ENCODE measurements at places on chromosomes 12 and 14.

DNA sequence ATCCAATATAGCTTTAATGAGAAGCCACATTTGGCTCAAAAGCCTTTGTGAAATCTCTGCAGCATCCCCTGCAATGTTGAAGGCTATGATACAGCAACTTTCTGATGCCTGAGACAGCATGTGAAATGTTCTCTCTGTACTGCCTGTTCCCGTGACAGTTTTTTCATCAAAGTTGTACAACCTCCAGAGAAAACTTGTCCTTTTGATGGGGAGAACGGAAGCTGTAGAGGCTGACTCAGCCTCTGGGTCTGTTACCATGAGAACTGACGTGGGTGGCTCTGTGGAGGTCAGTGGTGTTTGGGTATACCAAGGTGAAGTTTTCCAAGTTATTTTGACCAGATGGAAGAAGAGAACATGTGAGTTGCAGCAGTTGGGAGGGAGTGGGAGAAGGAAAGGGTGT lies 17.0 kb downstream of the SLC4A8 start:
- peak; percentile 87 for DNase-seq
- H3K4me3 ChIP-seq = peak overlapping the region; percentile 6
- H3K4me1 ChIP-seq = peaks cover 16% of the 10 kb centered on the region
- H3K36me3 ChIP-seq = no peaks in the 10 kb centered on the region

DNA sequence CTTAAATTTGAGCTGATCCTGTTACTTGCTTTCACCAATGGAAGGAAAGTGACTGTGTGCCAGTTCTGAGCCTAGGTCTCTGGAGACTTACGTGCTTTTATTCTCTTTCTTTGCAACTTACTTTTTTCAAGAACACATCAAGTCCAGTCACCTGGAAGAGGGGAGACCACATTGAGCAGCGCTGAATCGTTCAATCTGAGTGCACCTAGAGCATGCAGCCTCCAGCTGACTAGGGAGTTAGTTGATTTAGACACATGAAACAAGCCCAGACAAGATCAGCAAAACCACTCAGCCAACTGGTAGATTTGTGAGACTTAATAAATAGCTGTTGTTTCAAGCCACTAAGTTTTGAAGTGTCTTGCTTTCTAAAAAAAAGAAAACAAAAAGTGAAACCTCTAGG lies 1014.8 kb upstream of the FBXO33 start:
- no peak for DNase-seq
- no peaks in the 10 kb centered on the region for H3K4me1 ChIP-seq
- no peak overlapping the region for H3K27ac ChIP-seq

DNA sequence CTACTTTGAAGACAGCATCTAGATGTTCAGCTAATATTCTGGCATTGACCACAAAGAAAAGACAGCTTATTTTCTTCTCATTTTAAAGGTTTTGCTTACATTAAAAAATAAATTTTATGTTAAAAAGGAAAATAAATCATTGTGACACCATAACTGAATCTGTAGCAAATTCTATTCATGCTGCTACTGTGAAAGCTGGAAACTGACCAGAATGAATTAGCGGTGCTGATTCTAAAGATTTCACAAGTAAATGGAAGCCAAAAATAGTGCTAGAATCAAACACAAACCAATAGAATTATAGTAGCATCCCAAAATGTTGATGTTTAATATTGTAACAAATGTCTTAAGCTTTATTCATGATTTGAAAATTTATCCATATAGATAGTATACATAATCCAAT lies 850.0 kb upstream of the FBXO33 start:
- H3K27ac ChIP-seq = no peak overlapping the region
- H3K27me3 ChIP-seq = no peaks in the 10 kb centered on the region
- DNase-seq = no peak
- no peak overlapping the region for H3K4me3 ChIP-seq

DNA sequence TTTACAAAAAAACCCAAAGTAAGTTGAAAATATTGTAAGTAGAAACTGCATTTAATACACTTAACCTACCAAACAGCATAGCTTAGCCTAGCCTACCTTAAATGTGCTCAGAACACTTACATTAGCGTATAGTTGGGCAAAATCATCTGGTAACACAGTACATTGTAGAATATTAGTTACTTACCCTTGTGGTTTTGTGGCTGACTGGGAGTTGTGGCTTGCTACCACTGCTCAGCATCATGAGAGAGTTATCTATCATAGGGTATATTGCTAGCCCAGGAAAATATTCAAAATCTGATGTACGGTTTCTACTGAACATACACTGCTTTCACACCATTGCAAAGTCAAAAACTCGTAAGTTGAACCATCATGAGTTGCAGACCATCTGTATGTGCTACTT lies 141.7 kb upstream of the GARIN6 start:
- H3K4me1 ChIP-seq = no peaks in the 10 kb centered on the region
- H3K27me3 ChIP-seq = no peaks in the 10 kb centered on the region

- no peaks in the 10 kb centered on the region for H3K4me1 ChIP-seq
- H3K4me3 ChIP-seq = no peak overlapping the region
- no peak overlapping the region for H3K27ac ChIP-seq
- H3K27me3 ChIP-seq = no peaks in the 10 kb centered on the region
- no peaks in the 10 kb centered on the region for H3K36me3 ChIP-seq
Observed at GRCh38 chr14:33350366-33350990, 411.8 kb downstream of the NPAS3 start.

GRCh38 chr12:54421175-54421878 lies 2.3 kb upstream of the ITGA5 start:
- no peak overlapping the region for H3K27ac ChIP-seq
- H3K4me3 ChIP-seq = no peak overlapping the region
- H3K4me1 ChIP-seq = peaks cover 42% of the 10 kb centered on the region
- H3K36me3 ChIP-seq = no peaks in the 10 kb centered on the region
- peak; percentile 23 for DNase-seq

- no peaks in the 10 kb centered on the region for H3K27me3 ChIP-seq
- no peak overlapping the region for H3K27ac ChIP-seq
- H3K4me1 ChIP-seq = no peaks in the 10 kb centered on the region
- H3K4me3 ChIP-seq = no peak overlapping the region
- no peaks in the 10 kb centered on the region for H3K36me3 ChIP-seq
Observed at GRCh38 chr12:89992668-89993451, 284.2 kb upstream of the ATP2B1 start.

DNA sequence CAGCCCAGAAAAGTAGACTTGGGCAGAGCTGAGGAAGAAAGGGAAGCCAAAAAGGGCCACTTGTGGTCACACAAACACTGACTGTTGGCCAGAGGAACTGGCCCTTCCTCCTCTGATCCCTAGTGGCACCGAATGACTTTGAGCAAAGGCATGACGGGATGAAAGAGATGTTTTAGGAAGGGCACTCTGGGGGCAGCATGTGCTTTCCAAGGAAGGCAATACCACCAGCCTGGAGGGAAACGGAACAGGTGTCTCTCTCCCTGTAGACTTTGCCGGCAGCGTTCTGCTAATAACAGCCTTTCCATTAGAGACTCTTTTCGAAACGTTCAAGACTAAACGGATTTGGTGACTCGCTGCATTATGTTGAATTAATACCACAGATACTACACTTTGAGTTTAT lies 12.3 kb upstream of the FBXO21 start:
- no peak overlapping the region for H3K27ac ChIP-seq
- H3K4me3 ChIP-seq = no peak overlapping the region
- no peak for DNase-seq
- no peaks in the 10 kb centered on the region for H3K27me3 ChIP-seq
- H3K36me3 ChIP-seq = no peaks in the 10 kb centered on the region

DNA sequence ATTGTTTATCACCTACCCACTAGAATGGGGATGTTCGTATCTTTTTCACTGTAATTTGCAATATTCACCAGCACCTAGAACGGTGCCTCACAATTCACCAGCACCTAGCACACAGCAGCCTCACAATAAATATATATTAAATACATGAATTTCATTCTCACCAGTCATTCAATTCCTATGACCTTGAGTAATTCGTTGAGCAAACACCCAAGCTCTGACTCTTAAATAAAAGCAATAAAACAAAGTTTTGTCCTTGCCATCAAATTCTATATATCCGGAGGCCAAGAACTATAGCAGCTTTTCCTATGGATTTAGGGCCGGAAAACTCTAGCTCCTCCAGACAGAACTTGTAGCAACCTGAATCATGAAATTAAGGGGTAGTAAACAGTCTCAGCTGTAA lies 981 bp downstream of the VTI1B start:
- H3K36me3 ChIP-seq = peaks cover 12% of the 10 kb centered on the region
- peaks cover 17% of the 10 kb centered on the region for H3K4me1 ChIP-seq
- H3K27me3 ChIP-seq = no peaks in the 10 kb centered on the region
- H3K27ac ChIP-seq = peak overlapping the region; percentile 99

DNA sequence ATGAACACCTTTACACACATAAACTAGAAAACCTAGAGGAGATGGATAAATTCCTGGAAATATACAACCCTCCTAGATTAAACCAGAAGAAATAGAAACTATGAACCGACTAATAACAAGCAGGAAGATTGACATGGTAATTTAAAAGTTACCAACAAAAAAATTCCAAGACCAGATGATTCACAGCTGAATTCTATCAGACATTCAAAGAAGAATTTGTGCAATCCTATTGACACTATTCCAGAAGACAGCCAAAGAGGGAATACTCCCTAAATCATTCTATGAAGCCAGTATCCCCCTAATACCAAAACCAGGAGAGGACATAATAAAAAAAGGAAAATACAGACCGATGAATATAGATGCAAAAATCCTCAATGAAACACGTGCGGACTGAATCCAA lies 102.6 kb upstream of the KRR1 start:
- H3K4me1 ChIP-seq = no peaks in the 10 kb centered on the region
- H3K36me3 ChIP-seq = no peaks in the 10 kb centered on the region
- no peak overlapping the region for H3K27ac ChIP-seq
- no peak overlapping the region for H3K4me3 ChIP-seq
- H3K27me3 ChIP-seq = no peaks in the 10 kb centered on the region

DNA sequence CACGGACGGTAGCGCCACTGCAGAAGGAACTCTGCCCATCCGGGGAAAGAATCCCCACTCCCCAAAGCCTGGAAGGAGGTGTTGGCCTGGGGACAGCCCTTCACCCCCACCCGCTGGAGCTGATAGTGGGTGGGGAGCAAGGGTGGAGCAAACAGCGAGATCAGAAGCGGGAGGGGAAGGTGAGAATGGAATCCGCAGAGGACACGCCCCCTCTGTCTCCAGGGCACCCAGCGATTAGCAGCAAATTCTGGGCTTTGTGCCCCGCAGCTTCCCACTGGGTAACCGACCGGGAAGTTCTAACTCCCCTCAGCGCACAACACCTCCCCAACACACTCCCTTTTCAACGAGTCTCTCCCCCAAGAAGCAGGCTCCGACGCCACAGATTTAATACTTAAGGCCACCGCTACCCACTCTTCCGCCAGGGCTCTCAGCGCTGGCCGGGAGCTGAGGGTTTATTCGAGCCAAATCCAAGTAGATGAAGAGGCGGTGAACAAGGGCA lies 1.4 kb downstream of the SLC25A29 start:
- H3K36me3 ChIP-seq = no peaks in the 10 kb centered on the region
- peak overlapping the region; percentile 78 for H3K4me3 ChIP-seq
- peaks cover 18% of the 10 kb centered on the region for H3K4me1 ChIP-seq
- no peaks in the 10 kb centered on the region for H3K27me3 ChIP-seq
- peak; percentile 39 for DNase-seq

GRCh38 chr14:28116716-28117115 lies 649.9 kb upstream of the FOXG1 start:
- no peak overlapping the region for H3K27ac ChIP-seq
- H3K36me3 ChIP-seq = no peaks in the 10 kb centered on the region
- DNase-seq = no peak
- H3K4me1 ChIP-seq = no peaks in the 10 kb centered on the region

DNA sequence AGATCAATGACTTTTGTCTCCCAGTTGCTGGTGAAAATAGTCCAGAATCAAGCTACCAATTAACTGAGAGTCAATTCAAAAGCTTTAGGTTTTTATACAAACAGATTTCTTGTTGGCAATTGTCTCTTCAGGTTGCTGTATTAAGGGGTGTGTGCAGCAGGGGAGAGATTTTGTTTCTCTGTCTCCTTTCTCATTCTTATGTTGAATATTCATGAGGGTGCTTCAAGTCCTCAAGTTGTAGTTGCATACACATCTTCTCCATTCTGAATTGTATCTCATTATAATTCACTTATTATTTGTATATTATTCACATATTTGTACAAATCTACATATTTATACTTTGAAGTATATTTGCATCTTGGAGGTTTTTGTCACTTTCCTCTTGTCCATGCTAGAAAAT lies 126.7 kb upstream of the PTPRQ start:
- no peak for DNase-seq
- H3K36me3 ChIP-seq = no peaks in the 10 kb centered on the region
- no peaks in the 10 kb centered on the region for H3K27me3 ChIP-seq
- H3K4me3 ChIP-seq = no peak overlapping the region
- H3K27ac ChIP-seq = no peak overlapping the region

DNA sequence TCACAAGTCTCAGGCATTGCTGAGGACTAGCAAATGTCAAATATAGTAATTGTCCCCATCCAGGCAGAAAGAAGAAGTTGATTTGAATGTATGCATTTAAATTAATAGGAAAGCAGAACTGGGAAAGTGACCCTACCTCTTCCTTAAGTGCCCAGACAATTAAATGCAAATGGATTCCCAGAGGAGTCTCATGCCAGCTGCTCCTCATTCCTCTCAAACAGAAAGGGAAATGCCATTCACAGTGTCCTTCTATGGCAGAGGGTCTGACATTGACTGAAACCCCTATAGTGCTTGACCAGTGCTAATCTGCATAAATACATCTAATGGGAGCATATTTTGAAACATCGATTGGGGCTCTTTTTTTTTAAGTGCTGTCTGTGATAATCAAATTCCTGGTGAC lies 292.4 kb upstream of the SEL1L start:
- no peaks in the 10 kb centered on the region for H3K27me3 ChIP-seq
- no peaks in the 10 kb centered on the region for H3K4me1 ChIP-seq
- H3K4me3 ChIP-seq = no peak overlapping the region

- peaks cover 92% of the 10 kb centered on the region for H3K27me3 ChIP-seq
- H3K27ac ChIP-seq = no peak overlapping the region
- H3K4me3 ChIP-seq = no peak overlapping the region
Observed at GRCh38 chr12:48980953-48981756, 3.0 kb downstream of the WNT1 start.

GRCh38 chr14:101097109-101097793 lies 193.7 kb upstream of the RTL1 start:
- H3K4me1 ChIP-seq = peaks cover 8% of the 10 kb centered on the region
- H3K27me3 ChIP-seq = no peaks in the 10 kb centered on the region
- no peaks in the 10 kb centered on the region for H3K36me3 ChIP-seq

DNA sequence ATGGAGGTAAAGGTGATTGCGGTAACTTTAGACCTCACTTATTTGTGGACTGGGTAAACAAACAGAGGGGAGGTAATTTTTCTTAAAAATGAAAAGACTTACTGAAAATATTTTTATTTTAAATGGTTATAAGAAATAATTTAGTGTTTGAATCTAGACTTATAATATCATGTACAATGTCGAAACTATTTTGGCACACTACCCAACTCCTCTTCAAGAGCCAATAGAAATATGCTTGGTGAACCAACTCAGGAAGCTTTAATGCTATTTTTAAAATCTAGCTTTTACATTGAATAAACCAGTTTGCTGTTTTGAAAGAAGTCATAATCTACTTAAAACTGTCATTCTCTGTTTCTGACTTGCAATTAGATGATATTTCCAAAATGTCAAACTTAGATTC lies 175.8 kb upstream of the NPAS3 start:
- H3K27ac ChIP-seq = no peak overlapping the region
- no peaks in the 10 kb centered on the region for H3K27me3 ChIP-seq
- DNase-seq = peak; percentile 3
- peaks cover 21% of the 10 kb centered on the region for H3K4me1 ChIP-seq
- H3K4me3 ChIP-seq = no peak overlapping the region
